ENCODE measurements at places on chromosomes 4 and X.
A peak's percentile ranks its signal among the peaks of the same experiment; 100 is the strongest.

DNA sequence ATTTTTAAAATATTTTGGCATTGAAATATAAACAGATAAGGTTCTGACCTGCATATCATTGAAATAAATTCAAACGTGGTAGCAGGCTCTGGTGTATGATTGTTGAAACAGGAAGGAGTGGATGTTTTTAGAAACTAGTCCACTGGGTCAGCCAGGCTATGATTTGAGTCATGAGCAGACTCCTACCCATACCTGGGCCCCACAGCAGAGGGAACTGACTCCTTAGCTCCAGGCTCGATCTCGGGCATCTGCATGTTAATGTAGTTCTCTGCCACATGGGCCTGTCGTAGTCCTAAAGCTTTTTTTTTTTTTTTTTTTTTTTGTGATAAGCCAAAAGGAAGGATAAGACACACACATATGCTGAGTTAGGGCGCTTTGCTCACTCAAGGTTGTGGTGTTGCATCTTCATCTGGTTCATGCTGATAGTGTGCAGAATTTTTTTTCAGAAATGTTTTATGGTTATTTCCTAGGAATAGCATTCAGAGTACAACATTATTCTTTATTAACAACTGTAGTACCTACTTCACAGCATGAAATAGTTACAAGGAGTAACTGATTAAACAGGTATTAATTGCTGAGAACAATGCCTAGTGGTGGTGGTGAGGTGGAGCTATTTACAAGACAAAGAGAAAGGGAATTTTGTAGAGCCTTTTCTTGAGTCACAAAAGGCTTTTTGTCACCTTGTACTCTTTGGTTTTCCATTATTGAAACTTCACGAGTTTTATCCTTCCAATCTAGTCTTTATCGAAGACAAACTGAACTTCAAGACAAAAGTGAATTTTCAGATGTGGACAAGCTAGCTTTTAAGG lies 27.3 kb downstream of the OFD1 start:
- DNase-seq, result peak; percentile 8

DNA sequence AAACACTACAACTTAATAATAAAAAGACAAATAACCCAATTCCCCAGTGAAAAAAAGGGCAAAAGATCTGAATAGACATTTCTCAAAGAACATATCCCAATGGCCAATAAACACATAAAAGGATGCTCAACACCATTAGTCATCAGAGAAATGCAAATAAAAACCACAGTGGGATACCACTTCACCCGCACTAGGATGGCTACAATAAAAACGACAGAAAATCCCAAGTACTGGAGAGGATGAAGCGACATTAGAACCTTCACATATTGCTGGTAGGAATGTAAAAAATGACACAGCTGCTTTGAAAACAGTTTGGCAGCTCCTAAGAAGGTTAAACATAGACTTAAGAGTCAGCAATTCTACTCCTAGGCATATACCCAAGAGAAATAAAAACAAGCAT lies 140.6 kb upstream of the ARX start:
- peak; percentile 46 for DNase-seq

- peak; percentile 60 for DNase-seq
These were observed 55.3 kb downstream of the EGF start for GRCh38 chr4:109967798-109968520.

- no peak for DNase-seq
These were observed 5.6 kb downstream of the GAK start for GRCh38 chr4:926538-926937.

- DNase-seq, result no peak
These were observed 389.2 kb upstream of the F9 start for GRCh38 chrX:139141370-139141769.

DNA sequence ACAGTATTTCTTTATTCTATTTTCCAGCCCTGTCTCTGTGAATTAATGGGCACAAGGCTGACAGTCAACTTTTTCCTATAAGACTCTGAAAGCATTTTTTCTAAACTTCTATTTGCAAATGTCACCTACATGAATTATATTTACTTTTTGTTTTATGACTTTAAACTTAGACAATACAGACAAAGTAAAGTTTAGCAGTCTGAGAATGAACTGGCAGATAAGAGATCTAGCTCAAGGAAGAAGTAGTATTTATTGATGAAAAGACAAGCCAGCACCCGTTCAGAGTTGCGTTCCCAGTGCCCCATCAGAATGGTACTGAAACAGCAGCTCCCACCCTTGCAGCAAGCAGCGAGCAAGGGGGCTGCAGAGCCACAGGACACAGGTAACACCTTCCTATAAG lies 148.5 kb downstream of the FAM13A start:
- DNase-seq, result no peak

DNA sequence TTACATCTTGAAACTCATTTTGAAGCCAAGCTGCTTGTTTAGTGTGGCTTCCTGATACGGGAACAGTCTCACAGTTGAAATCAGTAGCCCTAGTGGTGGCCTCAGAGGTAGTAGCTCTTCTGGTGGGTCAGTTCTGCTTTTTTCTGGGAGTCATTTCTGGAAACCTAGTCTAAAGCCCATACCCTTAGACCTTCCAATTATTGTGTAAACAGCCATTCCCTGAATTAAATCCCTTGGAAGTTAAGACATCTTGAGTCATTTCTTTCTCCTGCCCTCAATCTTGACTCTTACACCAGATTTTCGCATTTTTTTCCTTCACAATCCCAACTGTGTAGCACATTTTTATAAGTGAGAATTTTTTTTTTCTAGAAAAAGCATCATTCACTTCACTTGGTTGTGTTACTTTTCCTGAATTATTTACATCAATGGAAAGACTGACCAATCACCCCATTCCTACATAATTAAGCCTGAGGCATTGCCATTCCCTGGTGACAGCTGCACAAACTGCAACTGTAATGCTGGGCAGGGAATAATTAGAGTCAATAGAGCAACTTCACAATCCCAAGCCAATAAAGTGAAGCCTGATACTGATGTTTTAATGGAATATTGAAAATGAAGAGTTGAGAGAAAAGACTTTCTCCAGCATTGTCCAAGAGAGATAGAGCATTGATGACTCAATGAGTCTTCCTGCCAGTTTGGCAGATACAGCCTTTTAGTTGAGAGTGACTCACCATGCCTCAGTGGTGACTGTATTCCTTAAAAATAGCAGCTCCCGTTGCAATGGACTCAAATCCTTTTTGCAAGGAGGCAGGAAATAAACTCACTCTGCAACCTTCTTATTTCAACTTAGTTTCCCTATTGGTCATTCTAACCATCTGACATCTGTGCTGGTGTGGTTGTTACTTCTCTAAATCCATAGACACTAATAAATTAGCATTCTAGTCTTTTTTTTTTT lies 13.0 kb upstream of the SEPSECS start:
- DNase-seq, result peak; percentile 100

DNA sequence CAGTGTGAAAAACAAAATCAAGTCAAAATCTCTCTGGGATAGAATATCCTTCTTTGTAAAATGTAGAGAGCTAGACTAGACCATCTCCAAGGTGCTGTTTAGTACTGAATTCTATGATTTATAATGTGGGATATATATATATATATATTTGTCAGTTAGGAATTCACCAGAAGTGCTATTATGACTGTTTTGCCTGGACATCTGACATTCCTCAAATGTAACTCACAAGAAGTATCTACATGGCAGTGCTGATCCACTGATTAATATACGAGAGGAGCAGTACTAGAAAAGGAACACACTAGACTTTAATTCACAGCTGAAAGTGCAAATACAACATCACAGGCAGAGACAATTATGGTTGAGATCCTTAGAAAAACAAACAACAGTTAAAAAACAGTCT lies 208.9 kb downstream of the GBA3 start:
- DNase-seq, result peak; percentile 29

GRCh38 chrX:10163031-10163430 lies 6.3 kb downstream of the CLCN4 start:
- DNase-seq, result no peak

GRCh38 chrX:126985981-126986380 lies 166.5 kb downstream of the PRR32 start:
- no peak for DNase-seq

DNA sequence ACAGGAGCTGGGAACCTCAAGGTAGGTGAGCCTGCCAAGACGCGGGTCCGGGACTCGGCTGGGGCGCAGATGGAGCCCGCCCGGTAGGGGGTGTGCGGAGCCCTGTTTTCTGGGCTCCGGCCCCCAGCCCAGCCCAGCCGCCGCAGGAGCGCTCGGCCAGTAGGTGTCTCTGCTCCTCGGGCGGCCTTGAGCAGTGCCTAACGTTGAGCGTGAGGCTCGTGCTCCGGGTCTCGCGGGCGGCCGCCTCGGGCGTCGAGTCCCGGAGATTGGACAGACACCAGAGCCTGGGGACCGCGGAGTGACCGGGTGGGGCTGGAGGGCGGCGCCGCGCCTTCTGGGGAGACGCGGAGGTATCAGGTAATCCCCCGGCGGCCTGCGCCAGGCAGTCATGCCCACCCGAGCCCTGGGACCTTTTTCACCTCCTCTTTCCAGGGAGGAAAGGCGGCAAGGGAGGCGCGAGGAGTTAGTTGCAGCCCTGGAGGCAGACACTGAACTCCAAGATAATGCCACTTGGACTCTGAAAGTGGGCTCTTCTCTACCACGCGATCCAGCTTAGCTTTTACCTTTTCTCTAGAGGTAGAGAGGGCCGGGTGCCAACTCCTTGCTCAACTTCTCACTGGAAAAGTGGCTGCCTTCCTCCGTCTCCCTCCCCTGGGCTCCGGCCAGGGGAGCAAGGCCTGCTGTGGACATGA lies 14.5 kb upstream of the FGG start:
- peak; percentile 36 for DNase-seq

DNA sequence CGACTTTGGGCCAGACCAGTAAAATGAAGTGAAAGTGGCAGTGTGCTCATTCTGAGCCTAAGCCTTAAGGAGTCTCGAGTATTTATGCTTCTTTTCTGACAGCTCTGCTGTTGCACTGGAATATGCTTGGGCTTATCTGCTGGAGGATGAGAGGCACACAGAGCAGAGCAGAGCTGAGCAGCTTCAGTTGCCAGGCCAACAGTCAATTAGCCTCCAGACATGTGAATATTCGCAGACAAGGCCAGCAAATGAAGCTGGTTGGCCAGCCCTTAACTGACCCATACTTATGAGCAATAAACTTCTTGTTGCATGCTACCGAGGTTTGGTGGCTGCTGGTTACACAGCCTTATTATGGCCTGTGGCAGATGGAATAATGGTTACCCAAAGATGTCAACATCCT lies 203.0 kb upstream of the GEMIN8 start:
- no peak for DNase-seq

DNA sequence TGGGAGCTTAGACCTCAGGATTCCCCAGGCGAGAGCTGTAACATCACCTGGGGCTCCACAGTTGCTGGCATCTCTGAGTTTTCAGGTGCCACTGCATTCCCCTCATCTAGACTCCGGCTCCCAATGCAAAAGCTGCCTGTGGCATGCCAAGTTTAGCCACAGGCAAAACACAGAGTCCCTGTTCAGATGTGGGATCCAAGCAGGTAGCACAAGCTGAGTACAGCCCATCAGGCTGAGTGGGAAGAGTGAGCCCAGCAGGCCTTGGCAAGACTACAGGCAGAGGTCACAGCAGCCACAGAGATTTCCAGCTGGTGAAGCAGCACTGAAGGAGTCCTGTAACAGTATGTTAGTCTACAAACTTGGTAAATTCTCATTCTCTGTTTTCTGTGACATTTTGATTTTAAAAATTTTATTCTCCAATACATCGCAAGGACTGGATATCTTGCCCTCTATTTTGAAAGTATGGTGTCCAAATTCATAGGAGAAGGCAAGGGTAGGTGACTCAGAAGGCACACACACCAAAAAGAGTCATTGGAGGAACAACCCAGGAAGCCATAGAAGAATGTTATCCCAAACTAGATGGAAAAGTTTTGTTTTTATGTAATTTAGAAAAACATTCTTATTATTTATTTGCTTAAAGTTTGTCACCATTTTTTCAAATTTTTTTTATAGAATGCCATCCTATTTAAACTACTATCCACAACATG lies 13.6 kb upstream of the CXCL2 start:
- DNase-seq, result peak; percentile 47

DNA sequence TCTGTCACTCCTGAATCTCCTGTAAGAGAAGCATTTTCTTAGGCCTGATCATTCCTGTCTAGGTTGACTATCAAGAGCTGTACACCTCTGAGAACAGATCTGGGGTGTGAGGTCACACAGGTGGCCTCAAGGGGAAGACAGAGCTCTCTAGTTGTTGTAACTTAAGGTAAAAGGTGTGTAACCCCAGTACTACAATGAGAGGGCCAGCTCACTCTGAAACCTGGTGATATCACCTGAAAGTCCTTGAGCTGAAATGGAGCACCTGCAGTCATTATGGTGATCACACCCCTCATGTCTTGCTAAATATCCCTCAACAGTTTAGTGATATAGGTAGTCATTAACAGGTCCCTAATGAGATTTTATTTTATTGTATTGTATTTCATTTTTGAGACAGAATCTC lies 8.8 kb upstream of the FAM9C start:
- no peak for DNase-seq

DNA sequence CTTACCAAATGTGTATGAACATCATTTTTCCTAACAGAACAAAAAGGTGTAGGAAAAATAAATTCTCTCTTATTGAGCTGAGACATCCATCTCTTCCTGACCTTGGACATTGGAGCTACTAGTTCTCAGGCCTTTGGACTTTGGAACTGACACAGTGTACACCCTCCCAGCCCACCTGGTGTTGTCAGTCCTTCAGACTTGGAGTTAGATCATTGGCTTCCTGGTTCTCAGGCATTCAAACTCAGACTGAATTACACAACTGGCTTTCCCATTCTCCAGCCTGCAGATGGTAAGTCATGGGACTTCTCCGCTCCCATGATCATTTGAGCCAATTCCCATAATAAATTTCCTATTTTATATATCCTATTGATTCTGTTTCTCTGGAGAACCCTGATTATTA lies 84.8 kb upstream of the EDNRA start:
- DNase-seq, result no peak

DNA sequence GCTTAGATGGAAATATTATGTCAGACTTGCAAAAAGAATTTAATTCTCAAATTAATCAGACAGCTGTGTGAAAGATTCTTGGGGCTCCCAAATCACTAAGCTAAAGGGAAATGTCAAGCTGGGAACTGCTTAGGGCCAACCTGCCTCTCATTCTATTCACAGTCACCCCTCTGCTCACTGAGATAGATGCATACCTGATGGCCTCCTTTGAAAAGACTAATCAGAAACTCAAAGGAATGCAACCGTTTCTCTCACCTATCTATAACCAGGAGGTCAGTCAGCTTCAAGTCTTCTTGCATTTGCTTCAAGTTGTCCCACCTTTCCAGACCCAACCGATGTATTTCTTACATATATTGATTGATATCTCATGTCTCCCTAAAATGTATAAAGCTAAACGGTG lies 882.7 kb downstream of the CENPC start:
- DNase-seq, result no peak

GRCh38 chr4:185369731-185370130 lies 26.0 kb downstream of the LRP2BP start:
- DNase-seq, result peak; percentile 32

GRCh38 chr4:77418333-77418732 lies 187.3 kb upstream of the CXCL13 start:
- peak; percentile 6 for DNase-seq

- peak; percentile 1 for DNase-seq
These were observed 309.9 kb downstream of the DHX15 start for GRCh38 chr4:24274381-24274941.

GRCh38 chrX:135977611-135978010 lies 3.8 kb upstream of the MMGT1 start:
- peak; percentile 62 for DNase-seq

GRCh38 chr4:13970349-13970748 lies 342.8 kb upstream of the BOD1L1 start:
- peak; percentile 11 for DNase-seq

- DNase-seq, result no peak
These were observed 705 bp upstream of the CRMP1 start for GRCh38 chr4:5893591-5893990.

GRCh38 chr4:138650929-138651448 lies 364.6 kb upstream of the NOCT start:
- peak; percentile 98 for DNase-seq

GRCh38 chr4:141133999-141134995 lies 1.0 kb upstream of the RNF150 start:
- DNase-seq, result peak; percentile 56
